ENCODE measurements at places on chromosomes 3 and 15.
A peak's percentile ranks its signal among the peaks of the same experiment; 100 is the strongest.

- no peak for DNase-seq
Measured at GRCh38 chr15:68470976-68471375, 39.0 kb upstream of the ITGA11 start.

- no peak for DNase-seq
Measured at GRCh38 chr3:172355836-172356235, 92.4 kb downstream of the GHSR start.

- no peak for DNase-seq
Measured at GRCh38 chr3:50620820-50621219, 3.9 kb downstream of the MAPKAPK3 start.

DNA sequence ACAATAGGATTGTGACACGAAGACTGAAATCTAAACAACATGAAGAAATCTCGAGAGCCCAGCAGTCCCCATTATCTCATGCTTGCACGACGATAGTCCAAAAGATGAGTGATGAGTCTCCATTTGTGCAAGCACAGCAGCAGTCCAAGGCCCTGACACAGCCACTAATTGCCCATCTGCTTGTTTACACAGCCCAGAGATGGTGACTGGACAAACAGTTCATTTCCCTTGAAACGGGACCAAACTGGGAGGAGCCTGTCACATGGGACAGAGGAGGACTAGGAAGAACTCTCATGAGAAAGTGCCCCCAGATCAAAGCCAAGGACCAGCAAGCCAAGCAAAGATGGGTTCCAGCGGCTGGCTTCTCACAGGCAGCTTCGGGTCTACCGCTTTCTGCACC lies 121.0 kb downstream of the GREM1 start:
- DNase-seq: no peak

DNA sequence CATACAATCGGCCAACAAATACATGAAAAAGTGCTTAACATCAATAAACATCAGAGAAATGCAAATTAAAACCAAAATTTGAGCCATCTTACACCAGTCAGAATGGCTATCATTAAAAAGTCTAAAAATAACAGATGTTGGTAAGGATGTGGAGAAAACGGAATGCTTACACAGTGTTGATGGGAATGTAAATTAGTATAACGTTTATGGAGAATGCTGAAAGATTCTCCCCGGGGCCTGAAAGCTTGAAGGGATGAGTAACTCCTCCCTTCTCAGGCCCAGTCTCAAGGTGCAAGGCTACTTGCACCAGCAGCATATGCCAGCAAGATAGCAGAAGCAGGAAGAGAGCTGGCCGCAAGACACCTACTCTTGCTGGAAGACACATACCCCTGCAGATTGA lies 123.7 kb upstream of the NLGN1 start:
- DNase-seq: no peak

GRCh38 chr3:10457560-10457959 lies 47.8 kb downstream of the ATP2B2 start:
- no peak for DNase-seq

GRCh38 chr3:11668243-11669235 lies 24.8 kb upstream of the VGLL4 start:
- DNase-seq: no peak

GRCh38 chr3:83453056-83453455 lies 1505.7 kb upstream of the CADM2 start:
- DNase-seq: no peak

DNA sequence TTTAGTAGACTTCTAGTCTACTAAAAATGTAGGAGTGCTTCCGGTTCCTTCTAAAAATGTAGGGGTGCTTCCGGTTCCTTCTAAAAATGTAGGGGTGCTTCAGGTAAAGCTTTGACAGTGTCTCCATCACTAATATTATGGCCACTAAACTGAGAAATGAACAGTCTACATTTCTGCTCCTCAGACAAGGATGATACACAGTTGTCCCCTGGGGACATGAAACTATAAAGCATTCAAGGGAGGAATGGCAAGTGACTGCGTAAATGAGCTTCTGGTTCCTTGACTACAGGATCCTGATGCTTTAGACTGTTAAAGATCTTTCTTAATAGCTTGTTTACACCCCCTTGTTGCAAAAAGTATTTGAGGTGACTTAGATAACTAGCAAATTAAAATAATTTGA lies 53.9 kb upstream of the SLC9A9 start:
- DNase-seq: no peak

GRCh38 chr3:111808439-111808838 lies 50.6 kb upstream of the PHLDB2 start:
- no peak for DNase-seq

GRCh38 chr3:78701537-78701936 lies 1066.3 kb downstream of the ROBO1 start:
- no peak for DNase-seq

GRCh38 chr15:57727031-57727430 lies 20.5 kb downstream of the POLR2M start:
- no peak for DNase-seq

- DNase-seq: no peak
Measured at GRCh38 chr15:52078197-52078875, 34.2 kb downstream of the BCL2L10 start.

GRCh38 chr3:137761099-137761562 lies 3.0 kb upstream of the SOX14 start:
- DNase-seq: no peak

GRCh38 chr15:76954744-76955143 lies 23.2 kb downstream of the RCN2 start:
- no peak for DNase-seq

- DNase-seq: no peak
Measured at GRCh38 chr15:74610302-74610951, 5.2 kb upstream of the CLK3 start.

DNA sequence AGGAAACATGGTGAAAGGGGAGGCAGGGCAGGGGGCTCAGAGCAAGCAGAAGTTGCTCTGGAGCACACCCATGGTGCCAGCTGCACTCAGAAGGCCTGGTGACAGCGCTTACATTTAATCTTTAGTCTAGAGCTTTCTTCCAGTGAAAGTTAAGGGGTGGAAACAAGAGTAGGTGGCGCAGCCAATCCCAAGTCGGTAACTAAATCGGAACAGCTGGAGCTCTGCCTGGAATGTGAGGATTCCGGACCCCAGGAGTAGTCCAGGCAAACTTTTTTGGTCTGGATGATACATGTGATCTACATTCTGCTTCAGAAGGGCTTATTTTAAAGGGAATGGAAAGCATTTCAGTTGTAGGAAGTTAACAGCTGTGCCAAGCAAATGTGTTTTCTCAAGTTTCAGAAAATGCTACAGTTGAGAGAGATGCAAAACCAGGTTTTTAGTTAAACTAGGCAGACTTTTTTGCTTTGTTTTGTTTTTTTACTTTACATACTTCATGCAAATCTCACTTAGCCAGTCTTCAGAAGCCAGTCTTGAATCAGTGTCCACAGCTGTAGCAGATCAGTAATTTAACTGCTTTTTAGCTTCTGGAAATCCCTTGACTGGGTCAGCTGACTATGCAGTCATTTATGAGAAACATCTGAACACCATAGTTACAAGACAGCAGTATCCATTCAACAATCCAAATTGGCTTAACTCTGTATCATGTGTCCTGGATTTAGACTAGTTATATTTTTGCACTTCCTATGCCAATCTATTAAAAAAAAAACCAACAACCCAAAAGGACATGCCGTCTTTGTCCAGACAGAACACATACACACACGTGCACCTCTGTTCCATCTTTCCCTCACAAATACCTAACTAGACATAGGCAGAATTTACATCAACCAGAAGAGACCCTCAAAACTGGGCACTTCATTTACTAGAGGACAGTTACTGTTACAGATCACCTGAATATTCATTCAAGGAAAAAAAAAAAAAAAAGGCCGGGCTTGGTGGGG lies 33.2 kb downstream of the ZNF106 start:
- no peak for DNase-seq

GRCh38 chr3:186189492-186189891 lies 80.6 kb upstream of the ETV5 start:
- DNase-seq: no peak

GRCh38 chr3:55863028-55863427 lies 375.9 kb upstream of the WNT5A start:
- DNase-seq: no peak

GRCh38 chr15:38374029-38374428 lies 79.9 kb upstream of the FAM98B start:
- DNase-seq: no peak

DNA sequence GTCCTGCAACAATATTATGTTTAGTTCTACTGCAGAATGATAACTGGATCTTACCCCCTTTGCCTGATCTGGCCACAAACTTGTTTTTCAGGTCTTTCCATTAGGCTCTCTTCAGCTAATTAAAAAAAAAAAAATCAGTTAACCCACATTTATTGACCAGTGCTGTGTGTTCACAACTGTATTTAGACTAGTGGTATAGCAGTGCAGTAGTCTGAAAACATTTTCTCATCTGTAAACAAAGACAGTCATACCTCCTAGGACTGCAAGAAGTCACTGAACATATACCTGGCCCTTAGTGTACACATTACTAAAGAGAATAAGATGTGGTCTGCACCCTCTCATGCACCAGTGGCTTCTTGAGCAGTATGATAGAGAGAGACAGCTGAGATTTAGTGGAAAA lies 22.5 kb downstream of the LPP start:
- DNase-seq: no peak

- no peak for DNase-seq
Measured at GRCh38 chr3:26840272-26840870, 217.8 kb downstream of the LRRC3B start.

DNA sequence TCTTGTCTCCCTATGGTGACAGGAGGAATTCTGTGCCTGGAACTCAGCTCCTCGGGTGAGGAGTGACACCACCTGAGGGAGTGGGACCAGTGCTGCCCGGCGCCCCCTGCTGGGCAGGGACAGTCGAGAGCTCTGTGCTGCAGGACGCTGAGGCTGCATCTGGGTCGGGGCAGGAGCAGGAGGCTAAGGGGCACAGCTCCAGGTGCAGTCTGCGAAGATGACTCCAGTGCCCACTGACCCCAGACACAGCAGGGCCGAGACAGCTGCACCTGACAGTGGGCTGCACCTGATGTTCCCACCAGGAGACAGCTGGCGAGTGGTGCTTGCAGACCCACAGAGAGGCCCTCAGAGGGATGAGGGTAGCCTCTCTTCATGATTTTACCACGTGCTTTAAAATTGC lies 152.9 kb downstream of the ATP10A start:
- DNase-seq: peak; percentile 16

GRCh38 chr3:180199417-180199995 lies 162.8 kb upstream of the PEX5L start:
- no peak for DNase-seq

DNA sequence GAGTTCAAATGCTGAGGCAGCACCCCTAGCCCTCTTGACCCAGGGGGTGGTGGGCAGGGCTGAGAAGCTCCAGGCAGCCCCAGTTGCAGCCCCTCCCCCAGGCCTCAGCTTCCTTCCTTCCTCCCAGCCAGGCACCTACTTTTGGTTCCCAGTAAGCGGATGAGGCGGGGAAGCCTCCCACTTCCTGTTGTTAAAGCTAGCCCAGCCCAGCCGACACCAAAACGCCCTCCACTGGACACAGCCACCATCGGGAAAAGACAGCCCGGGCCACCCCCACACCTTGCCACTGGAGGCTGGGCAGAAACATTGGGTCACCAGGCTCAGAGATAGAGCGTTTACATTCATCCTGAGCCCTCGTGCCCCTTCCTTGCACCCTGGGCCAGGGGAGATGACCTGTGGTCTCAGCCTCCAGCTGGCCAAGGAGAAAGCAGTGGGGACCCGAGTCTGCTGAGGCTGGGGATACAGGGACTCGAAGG lies 3.5 kb downstream of the DUSP7 start:
- DNase-seq: peak; percentile 30

GRCh38 chr3:174193604-174194003 lies 665.5 kb upstream of the NAALADL2 start:
- no peak for DNase-seq

GRCh38 chr15:40768521-40769273 lies 1.1 kb upstream of the C15orf62 start:
- DNase-seq: no peak

- DNase-seq: no peak
Measured at GRCh38 chr15:81291916-81292522, 31.9 kb downstream of the STARD5 start.

DNA sequence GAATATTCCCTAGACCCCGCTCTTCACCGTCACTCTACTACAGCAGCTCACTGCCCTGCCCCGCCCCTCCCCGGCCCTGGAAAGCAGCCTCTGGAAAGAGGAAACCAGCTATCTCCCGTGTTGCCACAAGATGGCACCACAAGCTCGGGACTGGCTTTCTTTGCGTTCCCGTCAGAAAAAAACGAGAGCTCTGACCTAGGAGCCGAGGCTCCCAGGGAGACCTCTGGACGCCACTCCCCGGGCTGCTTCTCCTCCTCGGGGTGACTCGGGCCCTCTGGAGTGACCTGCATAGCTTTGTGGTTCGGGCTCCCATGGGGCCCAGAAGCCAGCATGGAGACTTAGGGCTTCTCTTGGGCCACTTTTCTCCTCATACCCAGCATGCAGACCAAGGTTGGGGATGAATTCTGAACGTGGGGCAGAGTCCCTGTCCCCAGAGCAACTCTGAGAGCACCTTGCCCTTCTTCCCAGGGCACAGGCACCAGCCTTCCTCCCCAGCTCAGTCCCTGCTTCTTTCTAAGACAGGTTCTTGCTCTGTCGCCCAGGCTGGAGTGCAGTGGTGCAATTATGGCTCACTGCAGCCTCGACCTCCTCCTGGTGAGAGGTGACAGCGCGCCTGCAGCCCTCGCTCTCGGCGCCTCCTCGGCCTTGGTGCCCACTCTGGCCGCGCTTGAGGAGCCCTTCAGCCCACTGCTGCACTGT lies 19.0 kb downstream of the STOML1 start:
- DNase-seq: peak; percentile 63

- DNase-seq: no peak
Measured at GRCh38 chr15:34815836-34816235, 20.5 kb upstream of the ACTC1 start.

- DNase-seq: no peak
Measured at GRCh38 chr15:44593042-44593736, 56.2 kb downstream of the EIF3J start.

GRCh38 chr3:43817825-43818224 lies 127.1 kb downstream of the ABHD5 start:
- no peak for DNase-seq

- no peak for DNase-seq
Measured at GRCh38 chr15:99076109-99076508, 28.8 kb upstream of the SYNM start.

DNA sequence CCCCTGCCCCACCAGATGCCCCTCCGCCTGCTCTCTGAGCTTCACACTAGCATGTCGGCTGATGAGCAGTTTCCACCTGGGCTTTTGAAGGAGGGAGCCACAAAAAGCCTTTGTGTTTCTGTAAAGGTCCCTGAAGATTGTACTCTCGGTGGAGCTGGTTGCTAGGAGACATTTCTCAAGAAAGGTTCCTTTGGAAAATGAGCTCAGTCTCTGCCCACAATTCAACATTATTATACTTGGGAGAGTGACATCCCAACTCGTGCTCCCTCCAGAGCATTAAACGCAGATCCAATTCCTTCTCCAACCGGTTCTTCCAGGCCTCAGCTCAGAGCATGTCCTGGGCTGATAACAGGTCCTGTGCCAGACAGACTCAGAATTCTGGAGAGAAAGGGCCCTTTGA lies 26.8 kb upstream of the FAM107A start:
- no peak for DNase-seq

- no peak for DNase-seq
Measured at GRCh38 chr3:148863814-148864213, 1.3 kb upstream of the CPA3 start.

GRCh38 chr15:91717811-91718210 lies 135.7 kb upstream of the SLCO3A1 start:
- DNase-seq: no peak

GRCh38 chr3:39378088-39378487 lies 5.1 kb upstream of the SLC25A38 start:
- DNase-seq: peak; percentile 31

All from stimulated activated CD8-positive, alpha-beta memory T cell treated with anti-CD3 and anti-CD28 coated beads, Interleukin-7, amount 100 ng/mL, for 4 hours (primary cell).